ENCODE measurements at places on chromosomes 2 and 18. TPM values are rescaled to one million over a fixed set of nuclear protein-coding genes. Genes with fewer than 3 reads are reported as not detected.
A peak's percentile ranks its signal among the peaks of the same experiment; 100 is the strongest.

GRCh38 chr2:205428811-205429210, 253.5 kb upstream of the NRP2 start:
- DNase-seq, result no peak

GRCh38 chr2:12180031-12180430, 433.6 kb downstream of the LPIN1 start:
- no peak for DNase-seq

DNA sequence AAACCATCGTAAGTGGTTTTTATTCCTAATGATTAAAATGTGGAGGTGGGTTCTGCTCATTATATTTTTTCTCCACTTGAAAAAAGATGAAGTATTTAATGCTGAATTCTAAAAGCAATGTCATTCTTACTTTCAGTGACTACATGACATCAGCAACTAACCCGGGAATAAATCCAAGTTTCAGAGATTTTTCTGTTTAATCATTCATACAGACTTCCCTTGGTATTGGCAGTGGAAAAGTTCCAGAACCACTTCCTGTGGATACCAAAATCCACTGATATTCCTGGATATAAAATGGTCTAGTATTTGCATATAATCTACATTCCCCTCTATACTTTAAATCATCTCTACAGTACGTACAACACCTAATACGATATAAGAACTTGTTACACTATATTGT, 128.6 kb downstream of the ZNF532 start:
- peak; percentile 87 for DNase-seq

DNA sequence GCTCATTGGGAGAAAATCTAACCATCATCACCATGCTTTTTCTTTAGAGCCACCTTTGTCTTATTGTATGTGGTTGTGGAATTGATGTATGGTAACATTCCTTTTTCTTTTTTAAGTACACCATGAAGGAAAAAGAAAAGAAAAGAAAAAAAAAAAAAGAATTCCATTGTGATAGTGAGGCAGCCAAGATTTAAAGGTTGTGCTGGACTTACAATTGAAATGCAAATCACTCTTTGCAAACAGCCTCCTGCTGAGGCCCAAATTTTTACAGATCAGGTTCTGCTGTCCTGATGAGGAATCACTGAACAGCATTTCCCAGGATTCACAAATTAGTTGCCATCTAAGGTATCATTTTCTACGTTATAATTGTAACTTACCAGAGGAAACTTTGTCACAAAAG, 1101.0 kb upstream of the FANCL start:
- no peak for DNase-seq

DNA sequence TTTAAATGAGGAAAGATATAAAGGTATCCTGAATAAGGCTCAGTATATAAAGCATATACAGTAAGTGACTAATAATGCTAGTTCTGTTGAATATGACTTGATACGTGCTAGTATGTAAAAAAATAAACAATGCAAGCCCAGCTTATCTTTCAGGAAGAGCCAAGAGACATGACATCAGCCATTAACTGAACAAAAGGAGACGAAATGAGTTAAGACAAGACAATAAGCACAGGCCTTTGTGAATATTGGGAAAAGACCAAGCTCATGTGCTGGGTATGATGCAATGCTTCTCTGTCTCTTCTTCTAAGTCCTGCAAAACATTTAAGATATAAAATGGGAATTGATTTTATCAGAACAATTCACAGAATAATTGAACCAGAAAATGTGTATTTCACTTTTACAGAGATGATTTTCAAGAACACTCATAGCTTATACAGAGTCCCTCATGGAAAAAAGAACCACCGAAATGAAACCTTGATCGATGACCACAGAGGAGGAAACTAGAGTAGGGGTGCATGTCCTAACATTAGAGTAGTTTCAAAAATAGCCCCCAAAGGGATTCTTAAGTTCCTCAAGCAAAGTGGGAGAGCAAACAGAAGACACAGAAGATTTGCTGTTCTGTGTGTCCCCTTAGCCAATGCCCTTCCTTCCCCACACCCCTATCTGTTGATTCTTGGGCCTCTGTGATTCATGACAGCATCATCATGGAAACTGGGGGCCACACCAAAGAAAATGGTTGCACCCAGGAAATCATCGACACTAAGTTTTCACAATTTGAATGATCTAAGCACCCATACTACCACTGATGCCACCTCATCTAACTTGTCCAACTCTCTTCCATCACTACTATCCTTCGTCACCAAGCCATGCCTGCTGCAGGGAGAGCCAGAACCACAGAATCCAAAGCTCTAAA, 68.0 kb upstream of the CRIM1 start:
- peak; percentile 35 for DNase-seq

GRCh38 chr2:137178951-137179377, 413.6 kb downstream of the THSD7B start:
- DNase-seq, result peak; percentile 20

DNA sequence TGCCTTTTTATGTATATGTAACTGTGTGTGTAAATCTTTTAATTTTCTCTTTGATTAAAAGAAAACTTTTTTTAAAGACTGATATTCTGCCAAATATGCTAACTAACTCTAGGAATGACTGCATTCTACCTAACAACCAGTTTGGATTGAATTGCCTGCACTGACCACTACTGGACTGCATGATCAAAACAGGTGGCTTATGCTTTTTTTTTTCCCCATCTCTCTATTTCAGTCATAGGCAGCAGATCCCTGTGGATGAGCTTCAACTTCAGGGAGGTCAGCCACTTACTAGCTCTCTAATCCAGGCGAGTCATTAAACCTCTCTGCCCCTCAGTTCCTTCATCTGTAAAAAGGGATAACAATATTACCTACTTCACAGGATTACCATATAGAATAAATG, 138.6 kb upstream of the SERTAD2 start:
- peak; percentile 51 for DNase-seq

DNA sequence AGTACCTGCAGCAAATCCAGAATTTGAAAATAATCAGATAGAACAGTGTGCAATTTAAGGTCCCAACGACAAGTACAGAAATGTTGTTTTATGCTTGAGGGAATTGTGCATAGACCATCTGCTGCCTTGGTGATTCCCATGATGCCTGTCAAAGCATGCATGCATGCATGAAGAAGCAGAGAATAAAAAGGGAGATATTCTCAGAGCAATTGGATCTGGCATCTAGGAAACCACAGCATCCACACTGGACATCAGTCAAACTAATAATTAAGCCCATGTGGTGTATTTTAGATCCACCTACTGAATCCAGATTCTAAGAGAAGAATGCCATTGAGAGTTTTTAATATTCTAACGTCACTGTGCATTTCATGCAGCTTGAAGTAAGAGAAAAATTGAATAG, 361.2 kb downstream of the FSIP2 start:
- DNase-seq, result no peak

Gene CEBPZOS
- 45.3 TPM for total RNA-seq

Gene CNGA3
- not detected for total RNA-seq

Gene SLC1A4
- total RNA-seq, result 9.8 TPM

Gene RIT2
- not detected for total RNA-seq

Gene C1QL2
- total RNA-seq, result not detected

Measured in A172 (cell line).